ENCODE measurements at places on chromosomes 12 and 14. TPM values are rescaled to one million over a fixed set of nuclear protein-coding genes. Genes with fewer than 3 reads are reported as not detected.

DNA sequence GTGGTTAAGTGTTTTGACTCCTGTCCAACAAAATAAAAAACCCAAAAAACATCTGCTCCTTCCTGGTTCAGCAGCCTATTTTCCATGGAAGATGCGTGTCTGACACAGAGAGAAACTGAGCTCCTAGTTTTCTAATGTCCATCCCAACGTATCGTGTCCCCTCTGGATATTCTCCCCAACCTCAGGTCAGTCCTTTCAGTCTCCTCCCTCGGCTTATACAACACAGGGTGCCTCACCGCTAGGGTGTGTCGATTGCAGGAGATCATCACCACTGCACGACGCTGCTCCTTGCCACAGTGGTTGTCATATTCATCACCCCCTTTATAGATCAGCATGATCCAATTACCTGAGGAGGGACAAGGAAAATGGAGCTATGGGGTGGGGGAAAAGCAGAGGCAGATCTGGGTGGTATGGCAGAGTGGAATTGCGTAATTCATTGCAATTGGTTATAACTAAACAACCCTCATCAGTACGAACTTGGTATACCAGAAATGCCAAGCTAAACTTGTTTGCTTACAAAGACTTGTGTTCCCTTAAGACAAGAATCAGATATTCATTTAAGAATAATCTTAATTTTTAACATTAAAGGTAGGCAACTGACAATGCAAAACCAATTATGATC is 5.8 kb downstream of the M6PR start:
- no peak for DNase-seq

The SDS gene
- 0.50 TPM for total RNA-seq

The DBX2 gene
- total RNA-seq = 5.0 TPM

The REM2 gene
- 2.1 TPM for total RNA-seq

- peak; percentile 71 for DNase-seq
These were observed 54.3 kb downstream of the PEBP1 start for GRCh38 chr12:118190266-118190665.

The SRGAP1 gene
- 14.4 TPM for total RNA-seq

The FITM1 gene
- total RNA-seq = 0.77 TPM

- DNase-seq = no peak
These were observed 65.8 kb upstream of the DACT1 start for GRCh38 chr14:58571769-58572472.

DNA sequence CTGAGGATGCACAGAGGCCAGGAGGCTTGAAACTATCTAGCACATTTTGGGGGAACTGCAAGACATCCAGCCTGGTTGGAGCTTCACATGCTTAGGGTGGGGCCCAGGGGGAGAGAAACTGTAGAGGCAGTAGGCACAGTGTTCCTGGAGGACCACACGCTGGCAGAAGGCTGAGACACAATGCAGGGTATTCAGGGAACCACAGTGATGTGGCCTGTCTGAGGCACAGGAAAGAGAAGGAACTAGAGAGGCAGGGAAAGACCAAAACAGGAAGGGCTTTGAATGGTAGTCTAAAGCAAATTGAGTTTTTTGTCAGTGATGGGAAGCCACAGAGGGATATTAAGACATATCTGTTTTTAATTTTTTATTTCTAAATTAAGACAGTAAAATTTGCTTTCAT is 100.2 kb upstream of the PRICKLE1 start:
- DNase-seq = no peak

DNA sequence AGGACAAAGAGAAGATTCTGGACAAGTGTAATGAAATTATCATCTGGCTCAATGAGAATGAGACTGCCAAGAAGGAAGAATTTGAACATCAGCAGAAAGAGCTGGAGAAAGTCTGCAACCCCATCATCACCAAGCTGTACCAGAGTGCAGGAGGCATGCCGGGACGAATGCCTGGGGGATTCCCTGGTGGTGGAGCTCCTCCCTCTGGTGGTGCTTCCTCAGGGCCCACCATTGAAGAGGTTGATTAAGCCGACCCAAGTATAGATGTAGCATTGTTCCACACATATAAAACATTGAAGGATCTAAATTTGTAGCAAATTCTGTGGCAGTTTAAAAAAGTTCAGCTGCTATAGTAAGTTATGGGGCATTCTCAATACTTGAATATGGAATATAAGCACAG is 174.3 kb upstream of the CCND2 start:
- DNase-seq = no peak

- DNase-seq = no peak
These were observed 2.8 kb upstream of the BAZ2A start for GRCh38 chr12:56632701-56633467.

GRCh38 chr14:59419303-59419702 is 45.9 kb downstream of the GPR135 start:
- no peak for DNase-seq

All from spinal cord (tissue), 10 donors.